Hindlimb muscle (tissue), 1 donor: ENCODE measurements at places on chromosomes 5 and 9. TPM values are rescaled to one million over a fixed set of nuclear protein-coding genes. Genes with fewer than 3 reads are reported as not detected.

DNA sequence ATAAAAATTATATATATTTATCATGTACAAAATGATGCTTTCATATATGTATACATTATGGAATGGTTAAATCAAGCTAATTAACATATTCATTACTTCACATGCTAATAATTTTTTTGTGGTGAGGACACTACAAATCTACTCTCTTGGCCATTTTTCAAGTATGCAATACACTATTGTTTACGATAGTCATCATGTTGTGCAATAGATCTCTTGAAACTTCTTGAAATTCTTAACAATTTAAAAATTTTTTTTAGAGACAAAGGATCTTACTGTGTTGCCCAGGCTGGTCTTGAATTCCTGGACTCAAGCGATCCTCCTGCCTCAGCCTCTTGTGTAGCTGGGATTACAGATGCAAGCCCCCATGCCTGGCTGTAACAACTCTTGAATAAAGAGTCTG is 45.2 kb upstream of the SHOC1 start:
- DNase-seq = no peak

GRCh38 chr5:125411071-125411743 is 664.8 kb upstream of the ZNF608 start:
- peak; percentile 32 for DNase-seq

GRCh38 chr9:133282464-133283238 is 7.7 kb upstream of the ABO start:
- no peak for DNase-seq

GRCh38 chr5:96133341-96134079 is 171.9 kb upstream of the ELL2 start:
- no peak for DNase-seq

GRCh38 chr9:127898433-127899127 is 823 bp downstream of the ST6GALNAC6 start:
- DNase-seq = no peak

ZMAT2 gene
- polyA plus RNA-seq = 72.8 TPM

DNA sequence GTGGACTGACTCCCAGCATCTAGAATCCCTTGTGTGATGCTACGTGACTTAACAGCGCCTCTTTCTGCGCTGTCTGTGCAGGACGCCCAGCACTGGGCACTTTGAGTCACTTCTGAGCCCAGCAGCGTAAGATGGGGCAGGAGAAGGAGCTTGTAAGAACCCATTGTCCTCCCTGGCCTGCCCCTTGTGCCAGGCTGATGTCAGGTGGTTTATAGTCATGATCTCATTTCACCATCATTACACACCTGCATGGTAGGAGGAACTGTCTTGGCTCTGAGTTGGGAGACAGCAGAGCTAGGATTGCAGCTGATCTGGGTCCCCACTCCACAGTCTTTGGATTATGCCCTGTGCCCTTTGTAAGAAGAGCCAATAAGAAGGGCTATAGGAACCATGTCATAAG is 12.2 kb downstream of the ERGIC1 start:
- DNase-seq = no peak

ADAMTS6 gene
- 0.63 TPM for polyA plus RNA-seq

SLC4A9 gene
- polyA plus RNA-seq = 0.18 TPM

DNA sequence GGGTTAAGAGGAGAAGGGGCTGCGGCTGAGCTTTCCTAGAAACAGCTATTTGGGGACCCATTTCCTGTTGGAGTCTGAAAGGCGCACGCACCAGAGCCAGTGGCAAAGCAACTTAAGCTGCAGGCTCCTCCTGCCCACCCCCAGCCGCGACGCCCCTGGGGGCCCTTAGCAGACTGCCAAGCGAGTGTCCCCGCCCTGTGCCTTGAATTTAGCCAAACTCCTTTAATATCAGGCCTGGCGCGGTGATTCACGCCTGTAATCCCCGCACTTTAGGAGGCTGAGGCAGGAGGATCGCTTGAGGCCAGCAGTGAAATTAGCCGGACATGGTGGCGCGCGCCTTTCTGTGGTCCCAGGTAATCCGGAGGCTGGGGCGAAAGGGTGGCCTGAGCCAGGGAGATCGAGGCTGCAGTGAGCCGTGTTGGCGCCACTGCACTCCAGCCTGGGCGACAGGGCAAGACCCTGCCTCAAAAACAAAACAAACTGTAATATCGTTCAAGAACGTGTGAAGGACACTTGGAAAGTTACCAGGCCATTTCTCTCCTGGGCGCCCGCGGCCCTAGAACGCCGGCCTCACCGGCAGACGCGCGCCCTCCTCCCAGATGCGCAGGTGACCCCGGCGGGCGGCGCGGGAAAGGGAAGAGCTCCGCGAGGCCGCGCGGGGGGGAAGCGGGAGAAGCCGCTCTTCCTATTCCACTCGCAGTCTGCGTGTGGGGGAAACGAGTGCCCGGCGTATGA is 1.0 kb upstream of the F2R start:
- no peak for DNase-seq

GALT gene
- polyA plus RNA-seq = 46.6 TPM

ADRB2 gene
- polyA plus RNA-seq = 1.5 TPM

GRCh38 chr5:124678922-124679519 is 67.4 kb downstream of the ZNF608 start:
- DNase-seq = no peak

GRCh38 chr5:160486573-160486972 is 64.9 kb downstream of the PTTG1 start:
- no peak for DNase-seq

FOXD4L3 gene
- not detected for polyA plus RNA-seq

CDC20B gene
- polyA plus RNA-seq = 0.12 TPM

NOTCH1 gene
- 38.6 TPM for polyA plus RNA-seq

DNA sequence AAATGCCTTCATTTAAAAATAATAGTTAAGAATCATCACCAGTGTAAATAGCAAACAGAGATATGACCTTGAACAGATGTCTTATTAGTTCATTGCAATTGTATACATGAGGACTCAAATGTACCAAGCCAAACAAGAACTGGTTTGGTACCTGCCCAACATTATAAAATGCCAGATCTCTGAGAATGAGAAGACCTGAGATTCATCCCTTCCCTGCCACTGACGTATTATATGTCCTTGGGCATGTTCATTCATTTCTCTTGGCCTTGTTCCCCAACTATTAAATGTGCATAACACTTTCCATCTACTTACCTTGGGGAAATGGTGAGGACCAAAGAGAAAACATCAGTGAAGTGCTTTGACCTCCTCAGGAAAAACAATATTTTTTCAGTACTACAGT is 33.6 kb upstream of the ERBIN start:
- DNase-seq = no peak

DNA sequence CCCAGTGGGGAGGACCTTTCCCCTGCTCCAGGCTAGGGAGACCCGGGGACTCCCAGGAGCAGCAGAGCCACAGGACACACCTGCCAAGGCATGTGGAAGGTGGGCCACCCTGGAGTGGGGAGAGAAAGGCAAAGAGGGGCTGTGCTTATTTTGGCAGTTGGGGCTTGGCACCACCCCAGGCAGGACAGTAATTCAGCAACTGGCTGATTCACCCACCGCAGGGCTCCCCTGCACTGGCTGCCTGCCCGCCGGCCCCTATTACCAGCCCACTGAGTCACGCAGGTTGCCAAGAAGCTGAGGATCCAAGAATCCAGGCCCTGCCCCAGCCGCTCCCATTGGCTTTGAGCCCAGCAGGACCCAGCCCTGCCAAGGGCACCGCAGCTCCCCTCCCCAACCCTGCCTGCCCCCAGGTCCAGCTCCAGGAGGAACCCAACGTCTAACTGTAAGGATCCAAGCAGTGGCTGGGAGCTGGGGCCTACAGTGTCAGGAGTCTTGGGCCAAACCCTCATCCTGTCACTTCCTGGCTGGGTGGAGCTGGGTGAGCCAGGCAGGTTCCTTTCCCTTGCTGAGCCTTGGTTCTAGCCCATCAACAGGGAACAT is 14.2 kb upstream of the RALGDS start:
- no peak for DNase-seq

ANKRD20A1 gene
- polyA plus RNA-seq = not detected

DNA sequence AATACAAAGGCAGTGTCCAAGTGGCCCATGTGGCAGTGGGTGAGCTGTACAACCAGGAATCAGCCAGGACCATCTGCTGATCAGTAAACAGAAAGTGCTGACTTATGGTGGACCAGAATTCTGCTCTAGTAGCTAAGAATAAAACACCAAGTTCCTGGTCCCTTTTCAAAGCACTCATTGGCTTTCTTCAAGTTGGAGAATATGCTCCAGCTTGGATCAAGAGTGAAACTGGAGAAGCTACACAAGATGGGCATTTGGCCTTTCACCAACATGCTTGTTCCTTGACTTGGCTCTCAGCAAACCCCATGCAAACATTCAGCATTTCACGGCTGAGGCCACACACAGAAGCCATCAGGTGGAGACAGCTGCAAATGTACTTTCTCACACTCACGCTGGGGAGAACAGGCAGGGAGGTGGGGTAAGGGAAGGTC is 32.1 kb downstream of the MARCHF3 start:
- no peak for DNase-seq

NANS gene
- 27.9 TPM for polyA plus RNA-seq

THBS4 gene
- polyA plus RNA-seq = 116 TPM

SPATA6L gene
- polyA plus RNA-seq = 0.53 TPM

- DNase-seq = no peak
Measured at GRCh38 chr5:102223542-102224477, 72.3 kb downstream of the SLCO4C1 start.

DNA sequence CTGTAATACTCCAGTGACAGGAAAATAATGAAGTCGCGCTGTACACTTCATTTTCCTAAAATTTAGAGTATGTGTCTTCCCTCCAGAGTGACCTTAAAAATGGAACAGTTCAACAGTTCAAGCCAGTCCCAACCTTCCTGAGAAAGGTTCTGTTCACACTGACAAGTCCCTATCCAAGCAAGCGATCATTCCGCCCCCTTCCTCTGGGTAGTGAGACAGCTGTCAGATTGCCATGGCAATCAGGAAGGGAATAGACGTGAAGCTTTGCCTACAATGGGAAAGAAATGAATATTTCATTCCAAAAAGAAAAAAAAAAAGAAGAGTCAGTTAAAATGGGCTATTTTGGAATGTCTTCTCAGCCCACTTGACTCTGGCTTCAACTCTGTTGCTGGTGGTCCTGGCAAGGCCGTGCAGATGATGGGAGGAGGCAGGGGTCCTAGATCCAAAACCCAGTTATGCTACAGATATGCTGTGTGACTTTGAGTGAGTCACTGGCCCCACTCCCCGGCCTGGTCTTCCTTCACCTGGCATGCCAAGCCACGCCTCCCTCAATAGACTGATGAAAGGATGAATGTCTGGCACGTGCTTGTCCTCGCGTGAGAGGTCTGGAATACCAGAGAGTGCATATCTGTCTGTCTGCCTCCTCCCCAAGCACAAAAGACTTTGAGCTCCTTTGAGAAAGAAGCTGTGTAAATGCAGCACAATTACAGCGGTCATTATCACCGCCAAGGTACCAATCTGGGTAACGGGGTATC is 165.8 kb upstream of the WWC1 start:
- no peak for DNase-seq

GRCh38 chr5:135042595-135042994 is 8.6 kb upstream of the PITX1 start:
- DNase-seq = no peak

ADRA1B gene
- 0.92 TPM for polyA plus RNA-seq
